ENCODE measurements at places on chromosomes 5 and 9.

DNA sequence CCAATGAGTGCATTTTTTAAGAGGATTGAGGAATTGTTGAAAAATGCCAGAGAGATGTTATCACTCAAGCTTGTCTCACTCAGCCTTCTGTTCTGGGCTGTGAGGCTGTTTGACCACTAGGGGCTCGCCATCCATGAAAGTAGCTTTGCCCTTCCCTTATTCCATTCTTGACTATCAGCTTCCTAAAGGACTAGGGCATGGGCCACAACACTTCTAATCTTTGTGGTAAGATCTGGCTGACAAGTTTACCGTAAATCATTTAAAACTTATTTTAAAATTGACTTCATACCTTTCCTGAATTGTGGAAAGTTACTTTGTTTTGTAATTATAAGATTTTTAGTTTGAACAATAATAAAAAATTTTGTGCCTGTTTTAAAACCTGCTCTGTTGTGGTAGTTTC, 49.5 kb downstream of the TJP2 start:
- DNase-seq: no peak

- no peak for DNase-seq
Measured at GRCh38 chr9:24071091-24071490, 245.1 kb upstream of the ELAVL2 start.

- DNase-seq: no peak
Measured at GRCh38 chr9:592225-592624, 249.3 kb upstream of the DMRT1 start.

- no peak for DNase-seq
Measured at GRCh38 chr5:82010696-82011095, 38.9 kb downstream of the ATG10 start.

GRCh38 chr5:40428126-40428525, 251.6 kb upstream of the PTGER4 start:
- DNase-seq: no peak

- no peak for DNase-seq
Measured at GRCh38 chr9:92122061-92122460, 6.8 kb upstream of the SPTLC1 start.

DNA sequence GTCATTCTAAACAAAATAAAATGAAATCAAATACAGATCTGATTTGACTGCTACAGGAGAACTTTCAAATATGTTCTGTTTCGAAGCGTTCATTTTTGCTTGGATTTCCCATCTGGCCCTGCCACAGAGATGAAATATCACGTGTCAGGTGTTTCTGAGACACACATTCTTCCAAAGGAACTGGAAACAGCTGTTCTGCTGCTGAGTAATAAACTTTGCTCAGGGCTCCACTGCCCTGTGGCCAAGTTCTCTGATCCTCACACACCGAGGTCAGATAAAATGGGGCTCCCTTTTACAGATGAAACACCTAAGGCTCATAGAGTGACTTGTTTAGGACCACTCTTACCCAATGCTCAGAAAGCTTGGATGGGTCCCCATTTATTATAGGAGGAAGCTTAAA, 42.5 kb downstream of the FRMPD1 start:
- DNase-seq: no peak

DNA sequence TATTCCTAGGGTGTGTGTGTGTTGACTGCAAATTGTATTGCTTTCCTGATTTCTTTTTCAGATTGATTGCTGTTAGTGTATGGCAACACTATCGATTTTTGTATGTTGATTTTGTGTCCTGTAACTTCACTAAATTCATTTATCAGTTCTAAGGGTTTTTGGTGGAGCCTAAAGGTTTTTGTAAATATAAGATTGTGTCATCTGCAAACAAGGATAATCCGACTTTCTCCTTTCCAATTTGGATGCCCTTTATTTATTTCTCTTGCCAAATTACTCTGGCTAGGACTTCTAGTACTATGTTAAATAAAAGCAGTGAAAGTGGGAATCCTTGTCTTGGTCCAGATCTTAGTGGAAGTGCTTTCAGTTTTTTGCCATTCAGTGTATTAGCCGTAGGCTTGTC, 340.9 kb upstream of the KLF4 start:
- DNase-seq: no peak

GRCh38 chr5:83077662-83078261, 415 bp downstream of the XRCC4 start:
- DNase-seq: no peak

GRCh38 chr5:79183011-79183410, 52.9 kb upstream of the JMY start:
- DNase-seq: no peak

- DNase-seq: no peak
Measured at GRCh38 chr5:178341091-178341850, 108.7 kb upstream of the PHYKPL start.

DNA sequence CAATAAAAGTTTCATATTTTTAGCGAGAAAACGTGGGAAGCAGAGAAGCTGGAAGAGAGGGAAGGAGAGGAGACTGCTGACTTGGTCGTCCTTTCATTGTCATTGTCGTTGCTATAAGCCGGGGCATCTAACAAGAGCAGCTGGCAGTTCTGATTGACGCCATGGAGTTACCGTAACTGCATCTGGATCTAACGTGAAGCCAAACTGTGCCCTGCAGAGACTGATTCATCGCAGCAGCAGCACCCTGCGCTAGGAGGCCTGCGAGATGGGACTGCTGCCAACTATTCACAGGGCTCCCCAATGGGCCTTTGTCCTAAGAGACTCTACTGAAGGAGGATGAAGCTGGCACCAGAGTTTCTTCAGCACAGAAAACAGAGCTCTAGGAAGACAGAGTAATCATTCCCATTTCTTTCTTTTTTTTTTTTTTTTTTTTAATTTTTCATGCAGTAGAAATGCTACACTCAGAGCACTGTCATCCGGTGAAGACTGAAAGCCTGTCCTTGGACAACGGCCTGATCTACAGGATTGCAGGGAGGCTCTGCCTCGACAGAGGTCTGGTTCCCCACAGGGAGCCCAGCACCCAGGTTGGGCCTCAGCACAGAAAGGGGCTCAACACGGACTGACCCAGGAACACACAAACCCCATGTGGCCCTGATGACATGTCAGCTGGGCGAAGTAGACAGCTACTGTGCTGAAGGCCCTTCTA, 47.8 kb downstream of the RETREG1 start:
- no peak for DNase-seq

DNA sequence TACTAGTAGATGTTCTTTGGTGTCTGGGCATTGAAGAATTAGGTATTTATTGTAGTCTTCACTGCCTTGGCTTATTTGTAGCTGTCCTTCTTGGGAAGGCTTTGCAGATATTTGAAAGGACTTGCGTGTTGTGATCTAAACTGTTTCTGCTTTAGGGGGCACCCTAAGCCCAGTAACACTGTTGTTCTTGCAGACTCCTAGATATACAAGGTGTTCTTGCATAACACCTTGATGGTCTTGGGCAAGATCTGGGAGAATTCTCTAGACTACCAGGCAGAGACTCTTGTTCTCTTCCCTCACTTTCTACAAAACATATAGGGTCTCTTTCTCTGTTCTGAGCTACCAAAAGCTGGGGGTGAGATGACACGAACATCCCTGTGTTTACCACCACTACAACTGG, 179.1 kb downstream of the FAM170A start:
- DNase-seq: no peak

GRCh38 chr5:34452170-34452828, 203.8 kb upstream of the RAI14 start:
- no peak for DNase-seq

- DNase-seq: no peak
Measured at GRCh38 chr9:76351006-76351405, 43.2 kb downstream of the RFK start.

DNA sequence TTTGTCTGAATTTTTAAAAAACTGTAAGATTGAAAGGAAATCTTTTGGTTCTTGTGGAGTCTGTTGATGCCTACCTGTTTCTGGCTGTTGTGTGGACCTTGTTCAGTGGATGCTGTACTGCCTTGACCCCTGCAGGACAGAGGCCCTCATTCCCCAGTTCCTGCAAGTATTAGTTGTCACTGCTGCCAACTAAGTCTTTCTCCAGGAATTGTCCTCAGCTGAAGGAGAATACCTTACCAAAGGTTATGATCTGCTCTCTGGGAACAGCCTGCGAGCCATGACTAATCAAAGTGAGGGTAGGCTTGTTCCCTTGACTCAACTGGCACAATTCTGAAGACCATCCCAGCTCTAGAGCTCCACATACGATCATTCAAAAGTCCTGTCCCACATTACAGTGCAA, 145.3 kb upstream of the FST start:
- DNase-seq: no peak

GRCh38 chr5:95537501-95537900, 17.3 kb downstream of the SKIC3 start:
- no peak for DNase-seq

- DNase-seq: no peak
Measured at GRCh38 chr9:125630436-125630835, 76.6 kb downstream of the MAPKAP1 start.

DNA sequence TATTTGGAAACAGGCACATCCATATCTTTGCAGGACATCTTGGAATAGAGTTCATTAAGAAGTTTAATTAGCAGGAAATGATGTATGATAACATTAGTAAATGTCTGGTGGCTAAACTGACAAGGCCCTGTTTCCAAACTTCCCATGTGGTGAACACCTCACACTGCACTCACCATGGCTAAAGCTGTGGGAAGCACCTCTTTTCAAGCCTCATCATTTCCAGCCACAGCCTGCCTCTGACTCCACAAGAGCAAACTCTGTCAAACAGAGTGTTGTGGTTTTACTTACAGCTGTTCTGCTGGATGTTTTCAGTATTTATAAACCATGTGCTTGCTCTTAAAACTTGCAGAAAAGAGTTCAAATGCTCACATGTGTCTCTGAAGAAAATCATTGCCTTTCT, 14.9 kb upstream of the NDUFB6 start:
- no peak for DNase-seq

DNA sequence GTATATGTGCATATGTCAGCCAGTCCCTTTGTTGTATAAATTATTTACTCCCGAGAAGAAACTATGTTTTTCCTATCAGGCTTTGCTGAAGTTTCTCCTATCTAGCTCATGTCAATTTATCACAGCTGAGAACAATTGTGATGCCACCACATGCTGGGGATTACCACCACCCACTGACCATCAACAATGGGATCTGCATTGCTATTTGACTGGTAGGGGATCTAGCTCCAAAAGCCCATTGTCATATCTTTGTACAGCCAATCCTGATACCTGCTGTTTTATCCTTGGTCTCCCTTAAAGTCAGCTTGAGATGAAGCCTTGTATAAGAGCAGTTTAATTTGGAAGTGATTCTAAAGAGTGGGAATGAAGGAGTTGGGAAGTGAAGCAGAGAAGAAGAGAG, 53.9 kb upstream of the KCNN2 start:
- no peak for DNase-seq

- DNase-seq: no peak
Measured at GRCh38 chr5:150272531-150272930, 17.0 kb downstream of the CAMK2A start.

GRCh38 chr5:144142139-144142823, 28.2 kb downstream of the YIPF5 start:
- DNase-seq: no peak

GRCh38 chr5:17314907-17315471, 97.6 kb downstream of the BASP1 start:
- no peak for DNase-seq

DNA sequence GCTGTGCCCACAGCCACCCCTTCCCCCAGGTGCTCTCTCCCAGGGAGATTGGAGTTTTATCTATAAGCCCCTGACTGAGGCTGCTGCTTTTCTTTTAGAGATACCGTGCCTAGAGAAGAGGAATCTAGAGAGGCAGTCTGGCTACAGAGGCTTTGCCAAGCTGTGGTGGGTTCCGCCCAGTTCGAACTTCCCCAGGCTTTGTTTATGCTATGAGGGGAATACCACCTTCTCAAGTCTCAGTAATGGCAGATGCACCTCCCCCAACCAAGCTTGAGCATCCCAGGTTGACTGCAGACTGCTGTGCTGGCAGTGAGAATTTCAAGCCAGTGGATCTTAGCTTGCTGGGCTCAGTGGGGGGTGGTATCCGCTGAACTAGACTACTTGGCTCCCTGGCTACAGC, 157.4 kb downstream of the CAAP1 start:
- no peak for DNase-seq

All from cortex of kidney (tissue), 1 donor.